Stimulated activated CD4-positive, alpha-beta T cell treated with anti-CD3 and anti-CD28 coated beads, TNF-alpha, amount 100 ng/mL, for 1 hour (primary cell): ENCODE measurements at places on chromosomes 2 and 18.

GRCh38 chr18:4144201-4144600, 310.9 kb downstream of the DLGAP1 start:
- no peak for DNase-seq

- DNase-seq = no peak
These were observed 232.4 kb downstream of the CALCRL start for GRCh38 chr2:187215532-187216240.

GRCh38 chr2:84799772-84800171, 81.1 kb downstream of the TRABD2A start:
- DNase-seq = no peak

GRCh38 chr2:8676191-8676920, 5.5 kb upstream of the ID2 start:
- DNase-seq = no peak

DNA sequence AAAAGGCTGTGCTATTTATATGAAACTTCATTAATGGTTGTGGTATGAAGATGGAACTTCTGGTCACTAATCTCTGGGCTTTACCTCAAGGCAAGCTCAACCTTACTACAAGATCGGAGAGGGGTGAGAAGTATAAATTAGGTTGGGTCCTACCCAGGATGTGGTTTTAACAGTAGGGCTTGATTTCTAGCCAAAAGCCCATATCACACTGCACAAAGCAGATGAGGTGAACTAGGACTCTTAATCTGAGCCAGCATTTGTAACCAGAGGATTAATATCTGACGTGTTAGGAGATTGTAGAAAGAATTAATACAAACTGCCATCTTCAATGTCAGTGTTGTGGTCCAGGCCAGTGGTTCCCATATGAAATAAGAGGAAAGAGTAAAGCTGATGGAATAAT, 86.4 kb upstream of the RGPD4 start:
- DNase-seq = no peak

DNA sequence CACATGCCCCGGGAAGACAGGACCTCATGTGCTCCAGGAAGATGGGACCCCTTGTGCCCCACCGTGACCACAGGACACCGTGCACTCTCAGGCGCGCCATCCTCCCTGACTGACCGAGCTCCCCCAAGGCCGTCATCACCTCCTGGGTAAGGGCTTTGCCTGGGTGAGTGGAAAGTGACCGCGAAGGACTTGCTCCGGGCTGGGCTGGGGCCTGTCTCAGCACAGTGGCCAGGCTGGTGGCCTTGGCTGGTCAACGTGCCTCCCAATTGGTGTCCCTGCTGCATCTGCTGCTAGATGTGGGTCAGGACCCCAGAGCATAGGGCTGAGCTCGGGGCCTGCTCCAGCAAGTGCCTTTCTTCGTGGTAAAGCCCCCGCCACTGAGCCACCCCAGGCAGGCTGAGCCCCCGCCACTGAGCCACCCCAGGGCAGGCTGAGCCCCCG, 69.7 kb upstream of the CTDP1 start:
- DNase-seq = no peak

DNA sequence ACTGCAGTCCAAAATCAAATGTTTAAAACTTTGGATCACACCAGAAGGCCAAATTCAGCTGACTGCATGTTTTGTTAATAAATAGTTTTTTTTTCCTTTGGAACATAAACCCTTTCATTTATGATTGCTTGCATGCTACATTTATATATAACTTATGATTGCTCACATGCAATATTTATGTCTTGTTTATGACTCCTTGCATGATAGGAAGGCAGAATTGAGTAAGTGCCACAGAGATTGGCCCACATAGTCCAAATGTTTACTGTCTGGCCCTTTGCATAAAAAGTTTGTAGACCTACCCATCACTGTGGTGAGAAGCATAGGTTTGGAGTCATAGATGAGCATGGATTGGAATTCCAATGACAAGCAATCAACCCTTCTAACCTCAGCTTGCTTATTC, 30.8 kb downstream of the WDFY1 start:
- DNase-seq = no peak

DNA sequence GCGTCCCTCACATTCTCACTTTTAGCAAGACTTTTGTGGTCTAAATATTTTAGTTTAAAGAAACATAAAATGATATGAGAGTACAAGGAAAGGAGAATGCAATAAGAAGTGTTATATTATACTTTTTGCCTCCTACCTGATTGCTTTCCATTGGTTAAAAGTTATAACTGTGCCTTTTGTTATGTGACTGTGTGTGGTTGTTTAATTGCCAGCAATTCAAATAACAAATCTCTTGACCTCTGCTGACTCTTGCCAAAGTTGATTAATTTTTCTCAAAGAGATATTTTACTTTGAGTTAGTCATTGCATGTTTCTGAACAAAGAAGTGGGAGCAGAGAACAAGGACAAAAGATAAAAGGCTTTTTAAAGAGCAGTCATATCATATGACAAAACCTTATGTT, 599.5 kb downstream of the SUCLG1 start:
- no peak for DNase-seq

DNA sequence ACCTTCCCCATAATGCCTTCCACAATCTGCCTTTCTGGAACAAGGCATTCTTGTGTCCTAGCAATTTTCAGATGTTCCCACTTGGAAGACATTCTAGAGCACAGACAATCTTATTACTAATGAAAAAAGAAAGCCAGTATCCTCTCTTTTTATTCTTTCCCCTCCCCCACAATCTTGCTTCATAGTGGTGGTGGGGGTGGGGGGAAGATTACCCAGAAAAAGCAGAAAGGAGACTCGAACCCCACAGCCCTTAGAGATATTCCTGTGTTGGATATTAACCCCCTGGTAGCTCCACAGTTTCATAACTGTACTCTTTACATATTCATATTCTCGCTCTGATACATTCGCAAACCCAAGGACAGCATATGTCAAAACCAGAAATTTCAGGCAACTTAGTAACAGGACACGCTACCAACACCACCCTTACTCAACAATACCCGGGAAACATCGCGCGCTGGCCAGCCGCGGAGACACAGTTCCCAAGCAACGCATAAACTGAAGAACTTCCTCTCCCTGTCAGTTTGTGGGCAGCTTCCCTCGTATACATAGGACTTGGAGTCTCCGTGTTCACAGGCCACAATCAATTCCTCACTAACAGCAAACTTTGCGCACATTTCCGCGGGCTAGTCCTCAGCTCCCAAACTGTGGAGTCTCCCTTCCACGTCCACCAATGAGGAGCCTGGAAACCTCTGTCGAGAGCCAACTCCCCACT, 793 bp downstream of the NR4A2 start:
- DNase-seq = no peak

GRCh38 chr2:53129851-53130250, 637.8 kb upstream of the CHAC2 start:
- DNase-seq = no peak

- no peak for DNase-seq
These were observed 108.6 kb downstream of the C1D start for GRCh38 chr2:67954093-67954748.

DNA sequence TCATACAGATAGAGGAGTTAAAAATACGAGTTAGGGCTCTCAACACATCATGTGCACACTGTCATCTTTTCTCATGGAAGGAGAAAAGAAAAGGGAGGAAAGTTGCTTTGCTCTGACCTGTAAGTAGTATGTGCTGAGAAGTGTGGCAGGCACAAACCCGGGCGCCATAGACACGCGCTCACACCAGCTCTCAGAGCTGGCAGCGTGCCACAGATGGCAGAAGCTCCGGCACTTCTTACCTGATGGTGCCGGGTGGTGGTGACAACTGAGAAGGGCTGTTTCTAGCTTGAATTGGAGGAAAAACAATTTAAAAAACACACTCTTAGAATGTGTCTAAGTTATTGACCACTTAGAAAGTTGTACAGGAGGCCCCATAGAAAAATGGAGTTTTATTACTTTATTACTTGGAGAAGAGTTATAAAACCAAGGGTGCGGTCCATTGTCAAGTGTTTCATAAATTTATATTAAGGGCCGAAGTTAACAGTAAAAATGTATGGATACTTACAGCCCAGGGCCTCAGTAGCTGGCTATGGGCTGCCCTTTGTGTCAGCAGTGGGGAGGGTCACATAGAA, 92.2 kb downstream of the DPP4 start:
- DNase-seq = no peak

GRCh38 chr2:212228743-212229171, 309.8 kb downstream of the ERBB4 start:
- no peak for DNase-seq

DNA sequence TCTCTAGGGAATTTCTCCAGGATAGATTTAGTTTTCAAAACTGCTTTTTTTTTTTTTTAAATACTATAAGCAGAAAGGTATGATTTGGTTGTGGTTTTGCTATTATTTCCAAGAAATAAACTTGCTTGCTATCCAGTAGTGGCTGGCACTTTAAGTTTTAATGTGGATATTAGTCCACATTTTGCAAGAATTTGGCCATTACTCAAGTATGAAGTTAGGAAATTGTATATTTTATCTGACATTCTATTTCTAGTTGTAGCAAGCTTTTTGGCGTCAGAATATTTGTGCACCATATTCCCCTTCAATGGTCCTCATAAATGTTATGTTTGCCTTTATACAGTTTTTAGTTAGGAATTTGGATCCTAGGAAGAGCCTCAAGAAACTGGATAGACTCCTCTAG, 226.3 kb downstream of the ZNF521 start:
- DNase-seq = no peak

DNA sequence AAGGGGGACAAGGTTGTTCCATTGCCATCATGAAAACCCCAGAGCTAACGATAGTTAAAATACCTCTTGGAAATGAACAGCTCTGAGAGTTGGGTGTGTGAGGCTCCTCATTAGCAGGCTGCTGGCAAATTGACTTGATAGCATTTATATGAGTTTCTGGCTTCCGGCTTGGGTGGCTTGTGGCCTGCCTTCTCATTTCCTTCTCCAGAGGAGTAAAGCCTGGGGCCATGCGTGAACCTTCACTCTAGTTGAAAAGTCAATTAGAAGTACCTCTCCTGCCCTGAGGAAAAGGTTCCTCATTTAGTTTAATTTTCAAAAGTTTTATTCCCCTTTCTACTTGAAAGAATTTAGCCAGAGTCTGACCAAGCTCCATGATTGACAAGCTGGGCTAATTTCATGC, 67.1 kb downstream of the MGAT5 start:
- no peak for DNase-seq

- DNase-seq = no peak
These were observed 9.0 kb downstream of the ENOSF1 start for GRCh38 chr18:703213-703967.

- no peak for DNase-seq
These were observed 32.6 kb downstream of the MARCHF4 start for GRCh38 chr2:216339456-216340279.

DNA sequence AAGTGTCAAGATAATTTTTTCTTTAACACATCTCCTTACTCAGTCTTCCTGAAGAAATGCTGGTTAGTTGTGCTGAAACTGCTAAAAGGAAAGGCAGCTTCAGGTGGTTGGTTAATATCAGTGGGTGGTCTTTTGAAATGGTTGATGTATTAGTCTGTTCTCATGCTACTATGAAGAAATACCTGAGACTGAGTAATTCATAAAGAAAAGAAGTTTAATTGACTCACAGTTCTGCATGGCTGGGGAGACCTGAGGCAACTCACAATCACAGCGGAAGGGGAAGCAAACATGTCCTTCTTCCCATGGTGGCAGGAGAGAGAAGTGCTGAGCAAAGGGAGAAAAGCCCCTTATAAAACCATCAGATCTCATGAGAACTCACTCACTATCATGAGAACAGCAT, 125.9 kb upstream of the CYRIA start:
- DNase-seq = no peak

- DNase-seq = no peak
These were observed 6.3 kb downstream of the BOK start for GRCh38 chr2:241564596-241565410.

DNA sequence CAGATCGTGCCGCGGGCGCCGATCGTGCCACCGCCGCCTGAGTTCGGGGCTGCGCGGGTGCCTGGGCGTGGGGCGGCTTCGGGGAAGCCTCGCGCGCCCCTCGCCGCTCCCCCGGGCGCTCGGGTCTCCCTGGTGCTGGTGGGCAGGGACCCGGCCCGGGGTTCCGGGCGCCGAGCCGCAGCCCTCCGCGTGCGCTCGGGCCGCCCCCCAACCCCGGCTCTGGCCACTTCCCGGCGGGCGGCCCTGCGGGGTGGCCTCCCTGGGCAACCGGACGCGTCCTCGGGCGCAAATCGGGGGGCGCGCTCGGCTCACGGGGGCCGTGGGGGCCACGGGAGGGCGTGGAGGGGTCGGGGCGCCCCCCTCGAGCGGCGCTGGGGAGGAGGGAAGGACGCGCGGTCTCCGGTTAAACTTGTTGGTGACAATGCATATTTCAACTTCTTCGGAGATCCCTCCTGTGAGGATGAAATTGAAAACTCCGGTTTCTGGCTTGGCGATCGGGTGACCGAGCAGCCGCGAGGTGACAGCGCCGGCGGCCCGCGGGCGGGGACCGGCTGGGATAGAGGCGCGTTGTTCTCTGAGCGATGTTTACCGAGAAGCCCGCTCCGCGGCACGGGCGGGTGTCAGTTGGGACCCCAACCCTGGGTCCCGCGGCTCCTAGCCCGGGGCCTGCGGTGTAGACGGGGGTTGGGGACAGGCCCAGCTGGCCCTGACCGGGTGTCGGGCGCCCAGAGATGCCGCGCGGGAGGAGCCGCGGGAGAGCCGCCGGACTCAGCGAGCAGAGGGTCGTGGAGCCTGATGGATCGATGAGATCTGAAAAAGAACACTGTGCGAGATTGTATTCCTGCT, 676 bp downstream of the SH3BP4 start:
- no peak for DNase-seq

GRCh38 chr2:128809880-128810279, 491.2 kb upstream of the HS6ST1 start:
- no peak for DNase-seq

GRCh38 chr2:119696005-119696404, 17.0 kb downstream of the TMEM177 start:
- DNase-seq = no peak

GRCh38 chr2:110714452-110715224, 17.7 kb upstream of the ACOXL start:
- no peak for DNase-seq

DNA sequence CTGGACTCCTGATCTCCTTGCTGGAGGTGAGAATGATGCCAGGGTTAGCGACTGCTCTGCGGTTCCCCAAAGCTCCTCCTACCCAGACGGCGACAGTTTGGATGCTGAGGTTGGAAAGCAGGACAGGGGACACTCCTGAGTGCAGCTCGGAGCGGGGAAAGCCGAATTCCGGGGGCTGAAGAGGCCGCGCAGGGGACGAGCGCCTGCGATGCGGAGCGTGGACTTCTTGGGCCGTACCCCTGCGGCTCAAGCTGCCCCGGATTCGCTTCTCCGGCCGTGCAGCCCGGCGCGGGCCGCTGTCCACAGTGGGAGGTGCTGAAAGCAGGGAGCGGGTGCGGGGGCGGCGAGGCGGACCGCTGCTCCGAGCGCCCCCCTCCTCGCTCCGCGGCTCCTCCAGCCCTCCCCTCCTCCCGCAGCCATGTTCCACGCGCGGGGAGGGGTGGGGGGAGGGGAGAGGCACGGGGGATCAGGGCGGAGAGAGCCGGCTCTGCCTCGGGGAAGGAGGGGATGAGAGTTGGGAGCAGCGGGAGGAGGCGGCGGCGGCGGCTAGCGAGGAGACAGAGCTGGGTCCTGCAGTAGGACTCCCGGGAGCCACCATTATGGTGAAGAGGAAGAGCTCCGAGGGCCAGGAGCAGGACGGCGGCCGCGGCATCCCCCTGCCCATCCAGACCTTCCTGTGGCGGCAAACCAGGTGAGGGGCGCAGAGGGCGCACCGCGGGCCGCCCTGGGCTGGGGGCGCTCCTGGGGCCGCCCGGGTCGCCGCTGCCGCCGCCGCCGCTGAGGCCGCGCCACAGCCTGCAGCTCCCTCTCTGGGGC, at the start of gene UNC80:
TSS of gene UNC80 (plus strand) at position 359 of the 816 bp plus-strand sequence. CDS start at position 600, 241 bp downstream.
- DNase-seq = no peak

GRCh38 chr2:205682239-205682970, at the start of gene NRP2:
Gene NRP2 (plus strand): TSS chr2:205682501. CDS start chr2:205683291, 790 bp downstream.
- DNase-seq = peak; percentile 21

- no peak for DNase-seq
These were observed 57.5 kb upstream of the MSTN start for GRCh38 chr2:190119923-190120590.
